ENCODE measurements at places on chromosomes 12 and 14.

GRCh38 chr12:45050751-45051571 is at the start of gene DBX2:
TSS of gene DBX2 (minus strand) at chr12:45051099. CDS start at chr12:45050927, 172 bp downstream.
- DNase-seq = no peak

- no peak for DNase-seq
Measured at GRCh38 chr12:79370021-79370420, 320.7 kb downstream of the PAWR start.

DNA sequence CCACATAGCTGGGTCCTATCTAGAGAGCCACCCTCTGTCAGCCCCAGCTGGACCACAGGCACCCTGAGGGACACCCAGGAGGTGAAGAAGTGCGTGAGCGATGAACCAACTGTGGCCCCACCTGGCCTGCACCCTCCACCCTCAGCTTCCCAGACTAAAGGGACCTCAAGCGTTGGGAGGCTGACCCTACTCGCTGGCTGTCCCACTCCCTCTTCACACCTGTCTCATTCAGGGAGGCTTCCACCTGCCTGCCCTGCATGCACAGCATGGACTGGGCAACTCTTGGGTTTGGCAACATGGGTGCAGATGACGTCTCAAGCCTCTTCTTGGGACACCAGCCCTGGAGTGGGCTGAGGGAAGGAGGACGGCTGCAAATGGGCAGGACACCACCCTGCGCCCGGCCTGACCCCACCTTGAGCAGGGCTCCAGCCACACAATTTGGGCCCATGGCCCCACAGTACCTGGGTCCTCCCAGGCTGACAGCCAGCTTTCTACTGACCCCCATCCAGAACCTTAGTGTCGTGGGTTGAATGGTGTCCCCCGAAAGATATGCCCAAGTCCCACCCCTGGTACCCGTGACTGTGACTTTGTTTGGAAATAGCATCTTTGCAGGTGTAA is 2.1 kb downstream of the TMEM179 start:
- no peak for DNase-seq

GRCh38 chr12:128178966-128179365 is 88.0 kb upstream of the TMEM132C start:
- DNase-seq = no peak

DNA sequence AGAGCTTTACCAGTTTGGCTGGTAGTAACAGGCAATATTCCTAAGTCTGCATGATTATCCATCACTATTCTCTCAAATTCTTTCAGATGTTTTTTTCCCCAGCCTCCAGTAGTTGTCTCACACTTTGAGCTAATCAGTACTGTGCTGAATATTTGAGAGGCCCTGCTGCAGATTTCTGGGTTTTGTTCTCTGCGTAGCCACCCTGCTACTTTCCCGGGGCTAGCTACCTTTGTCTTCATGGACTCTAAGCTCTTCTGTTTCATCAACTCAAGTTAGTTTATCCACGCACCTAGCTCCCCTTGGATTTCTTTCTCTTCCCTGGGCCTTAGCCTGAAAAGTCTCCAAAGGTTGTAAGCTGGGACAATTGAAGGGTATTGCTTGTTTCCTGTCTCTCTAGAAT is 73.0 kb downstream of the FUT8 start:
- DNase-seq = no peak

DNA sequence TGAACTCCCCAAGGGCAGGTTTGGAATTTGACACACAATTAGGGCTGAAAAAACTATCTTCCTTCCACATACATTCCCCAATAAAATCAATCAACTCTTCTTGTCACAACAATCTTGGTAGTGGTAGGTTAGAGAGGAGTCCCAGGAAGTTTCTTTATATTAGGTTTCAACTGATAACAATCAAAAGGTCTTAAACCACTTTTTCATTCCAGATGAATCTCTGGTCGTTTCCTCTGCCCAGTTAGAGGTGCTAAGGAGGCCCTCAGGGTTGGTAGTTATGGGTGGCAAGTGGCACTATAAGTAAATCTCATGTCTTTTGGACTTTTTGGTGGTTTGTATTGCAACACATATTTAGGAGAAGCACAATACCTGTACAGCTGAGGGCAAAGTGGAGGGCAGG is 1.7 kb upstream of the SLC38A2 start:
- no peak for DNase-seq

DNA sequence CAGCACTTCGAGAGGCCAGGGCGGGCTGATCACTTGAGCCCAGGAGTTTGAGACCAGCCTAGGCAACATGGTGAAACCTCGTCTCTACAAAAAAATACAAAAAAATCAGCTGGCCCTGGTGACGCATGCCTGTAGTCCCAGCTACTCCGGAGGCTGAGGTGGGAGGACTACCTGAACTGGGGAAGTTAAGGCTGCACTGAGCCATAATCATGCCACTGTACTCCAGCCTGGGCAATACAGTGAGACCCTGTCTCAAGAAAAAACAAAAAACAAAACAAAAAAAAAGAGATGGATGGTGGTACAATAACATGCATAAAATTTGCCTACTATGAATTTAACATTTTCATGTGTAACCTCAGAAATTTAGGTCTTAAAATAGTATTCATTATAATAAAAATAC is 2.2 kb downstream of the THAP2 start:
- DNase-seq = no peak

GRCh38 chr14:69845787-69846186 is 33.4 kb upstream of the SMOC1 start:
- DNase-seq = peak; percentile 32

DNA sequence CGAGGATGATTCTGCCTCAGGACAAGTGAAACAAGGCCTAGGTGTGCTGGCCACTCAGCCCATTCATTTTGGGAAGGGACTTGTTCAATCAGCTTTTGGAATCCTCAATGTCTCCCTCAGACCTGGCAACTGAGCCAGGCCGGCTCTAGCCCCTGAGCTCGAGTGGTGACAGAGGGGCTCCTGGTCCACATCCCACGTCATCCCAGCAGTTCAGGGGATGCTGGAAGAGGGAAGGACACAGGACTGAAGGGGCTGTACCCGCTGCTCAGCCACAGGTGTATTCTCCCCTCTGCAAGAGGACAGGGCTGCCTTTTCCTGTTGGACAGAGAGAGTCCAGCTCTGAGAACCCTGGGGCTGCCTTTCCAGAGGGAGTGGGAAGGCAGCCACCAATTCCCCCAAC is 244.6 kb upstream of the SFSWAP start:
- DNase-seq = no peak

Measured in NCI-H446 treated with DMSO at 0.1 percent for 48 hours (cell line).